Stimulated activated naive B cell treated with anti-CD40 and anti-IgM and Interleukin-4, amounts not matched to agents 10 μg/mL and 1 μg/mL and 100 μg/mL, for 72 hours (primary cell): ENCODE measurements at places on chromosomes 6 and 20.

DNA sequence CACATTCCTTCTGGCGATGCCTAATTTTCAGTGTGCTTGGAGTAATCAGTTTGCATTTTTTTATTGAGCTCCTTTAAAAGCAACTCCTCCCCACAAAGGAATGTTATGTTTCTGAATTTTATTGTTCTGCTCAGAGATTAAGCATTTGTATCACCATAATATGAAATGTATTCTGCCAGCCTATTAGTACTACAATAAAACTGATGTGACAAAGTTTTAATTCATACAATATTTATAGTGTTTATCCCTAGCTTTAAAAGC, 236.9 kb upstream of the ASCC3 start:
- DNase-seq: no peak

DNA sequence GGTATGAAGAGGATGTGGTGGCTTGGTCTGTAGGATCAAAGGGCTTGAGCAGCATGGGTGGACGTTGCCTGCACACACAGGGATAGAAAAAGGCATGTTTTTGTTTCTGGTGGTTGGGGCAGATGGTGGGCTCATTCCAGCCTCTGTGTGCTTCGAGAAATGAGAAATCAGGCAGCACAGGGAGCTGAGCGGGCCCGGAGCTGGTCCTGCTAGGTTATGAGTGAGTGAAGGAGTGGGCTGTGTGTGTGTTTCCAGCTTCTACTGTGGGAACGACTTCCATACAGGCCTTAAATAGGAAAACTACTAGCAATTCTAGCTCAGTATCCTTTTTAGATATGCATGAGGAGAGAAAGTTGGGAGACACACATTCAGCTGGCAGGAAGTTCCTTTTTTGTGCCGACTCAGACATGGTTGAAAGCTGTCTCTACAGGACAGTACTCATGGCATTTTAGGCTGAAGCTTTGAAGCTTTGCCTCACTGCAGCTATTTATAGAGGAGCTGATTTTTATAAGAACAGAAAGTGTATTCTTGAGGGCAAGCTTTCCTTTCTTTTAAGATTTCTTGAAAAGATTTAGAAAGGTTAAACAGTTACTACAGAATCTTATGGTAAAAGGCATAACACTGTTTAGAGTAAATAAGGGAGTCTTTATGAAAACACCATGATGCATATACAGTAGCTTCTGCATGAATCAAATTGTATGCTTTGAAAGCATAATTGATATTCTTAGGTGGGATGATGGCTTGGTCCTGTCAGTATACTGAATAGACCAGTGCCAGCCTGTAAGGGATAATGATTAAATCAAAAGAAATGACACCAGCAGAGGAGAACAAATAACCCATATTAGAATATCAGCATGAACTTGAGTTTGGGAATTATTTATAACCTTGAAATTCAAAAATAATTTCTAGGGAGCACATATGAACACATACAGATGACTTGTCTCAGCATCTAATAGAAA, 104.0 kb upstream of the MAN1A1 start:
- DNase-seq: no peak

- DNase-seq: no peak
These were observed 5.8 kb upstream of the NR2E1 start for GRCh38 chr6:108159981-108160380.

- DNase-seq: no peak
These were observed 241.7 kb downstream of the ATXN1 start for GRCh38 chr6:16519265-16520242.

DNA sequence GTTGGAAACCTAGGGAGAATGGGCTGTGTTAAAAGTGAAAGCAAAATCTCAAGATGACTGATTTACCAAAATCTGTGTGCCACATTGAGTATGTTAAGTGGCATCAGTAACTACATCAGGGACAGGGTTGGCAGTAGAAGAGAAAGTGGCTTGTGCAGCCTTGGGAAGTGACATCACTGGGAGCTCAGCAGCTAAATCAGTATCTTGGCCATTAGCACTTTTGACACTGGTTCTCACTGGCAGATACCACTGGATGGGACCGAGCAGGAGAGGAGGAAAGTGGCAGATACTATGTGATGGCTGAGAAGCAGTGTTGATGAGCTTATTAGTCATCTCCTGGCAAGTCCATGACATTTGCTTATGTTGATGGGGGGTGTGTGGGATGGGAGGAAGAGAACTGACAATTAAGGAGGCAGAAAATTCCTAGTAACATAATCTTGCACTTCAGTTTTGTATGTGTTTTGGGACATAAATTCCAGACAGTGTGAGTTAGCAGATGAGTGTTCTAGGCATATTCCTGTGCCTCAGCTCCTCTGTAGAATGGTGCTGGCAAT, 322.2 kb downstream of the SOX4 start:
- no peak for DNase-seq
